ENCODE measurements at places on chromosomes 7 and 10. TPM values are rescaled to one million over a fixed set of nuclear protein-coding genes. Genes with fewer than 3 reads are reported as not detected.

Gene HECTD2
- 3.9 TPM for total RNA-seq

Gene FANK1
- 2.5 TPM for total RNA-seq

Gene NPY
- total RNA-seq: 0.71 TPM

Gene TLX1
- 0.05 TPM for total RNA-seq

Gene OR9A2
- total RNA-seq: not detected

Gene IDI2
- total RNA-seq: not detected

Gene EVX1
- not detected for total RNA-seq

Gene ADIRF
- 23.8 TPM for total RNA-seq

Gene ZNF746
- total RNA-seq: 9.4 TPM

Gene TAF5
- total RNA-seq: 9.4 TPM

GRCh38 chr10:4270116-4270515, 485.1 kb upstream of the KLF6 start:
- DNase-seq: no peak

DNA sequence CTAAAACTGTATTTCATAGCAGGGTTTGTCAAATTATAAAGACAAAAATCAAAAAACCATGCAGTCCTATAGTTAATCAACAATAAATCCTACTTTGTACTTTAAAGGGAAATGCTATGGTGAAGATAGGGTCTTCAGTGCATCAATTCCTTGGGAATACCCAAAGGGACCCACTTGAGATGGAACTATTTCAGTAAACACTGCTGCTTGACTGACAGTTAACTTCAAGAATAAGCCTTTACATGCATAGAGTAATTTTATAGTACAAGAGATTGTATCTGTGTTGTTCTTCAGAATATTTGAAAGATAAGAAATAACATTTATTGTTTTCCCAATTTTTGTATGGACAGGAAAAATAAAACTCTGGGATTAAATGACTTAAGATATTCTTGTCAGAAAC, 1179.6 kb downstream of the CNTNAP2 start:
- no peak for DNase-seq

DNA sequence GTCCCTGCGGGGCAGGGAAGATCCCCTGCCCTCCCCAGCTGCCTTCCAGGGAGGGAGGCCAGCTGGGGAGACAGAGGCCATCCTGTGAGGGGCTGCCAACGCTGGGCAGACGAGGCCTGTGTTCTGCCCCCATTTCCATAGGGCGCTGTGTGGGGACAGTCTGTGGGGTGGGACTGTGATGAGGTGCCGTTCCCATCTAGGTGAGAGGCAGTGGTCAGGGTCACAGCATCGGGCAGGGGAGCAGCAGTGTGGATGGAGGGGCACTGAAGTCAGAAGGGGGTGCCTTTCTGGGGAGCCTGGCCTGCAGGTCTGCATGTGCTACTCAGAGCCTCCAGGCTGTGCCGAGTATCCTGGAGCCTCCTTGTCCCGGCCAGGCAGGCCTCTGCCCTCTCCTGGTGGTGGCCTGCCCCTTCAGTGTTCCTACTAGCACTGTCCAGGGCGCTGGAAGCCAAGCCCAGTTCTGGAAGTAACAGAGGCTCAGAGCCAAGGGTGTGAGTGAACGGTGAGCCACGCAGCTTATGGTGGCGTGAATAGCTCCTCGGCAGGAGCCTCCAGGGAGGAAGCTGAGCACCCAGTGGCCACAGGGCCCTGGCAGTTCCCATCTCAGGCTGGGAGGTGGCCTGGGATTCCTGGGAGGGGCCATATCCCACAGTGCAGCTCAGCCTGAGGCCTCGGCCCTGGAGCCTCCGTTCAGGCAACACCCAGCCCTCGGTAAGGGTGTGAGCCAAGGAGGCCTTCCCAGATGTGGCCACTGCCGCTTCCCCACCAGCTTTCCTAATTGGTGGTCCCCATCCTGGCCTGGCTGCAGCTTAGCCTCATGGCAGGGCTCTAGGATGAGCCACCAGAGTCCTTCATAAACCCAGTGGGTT, 23.3 kb upstream of the CSGALNACT2 start:
- DNase-seq: no peak

DNA sequence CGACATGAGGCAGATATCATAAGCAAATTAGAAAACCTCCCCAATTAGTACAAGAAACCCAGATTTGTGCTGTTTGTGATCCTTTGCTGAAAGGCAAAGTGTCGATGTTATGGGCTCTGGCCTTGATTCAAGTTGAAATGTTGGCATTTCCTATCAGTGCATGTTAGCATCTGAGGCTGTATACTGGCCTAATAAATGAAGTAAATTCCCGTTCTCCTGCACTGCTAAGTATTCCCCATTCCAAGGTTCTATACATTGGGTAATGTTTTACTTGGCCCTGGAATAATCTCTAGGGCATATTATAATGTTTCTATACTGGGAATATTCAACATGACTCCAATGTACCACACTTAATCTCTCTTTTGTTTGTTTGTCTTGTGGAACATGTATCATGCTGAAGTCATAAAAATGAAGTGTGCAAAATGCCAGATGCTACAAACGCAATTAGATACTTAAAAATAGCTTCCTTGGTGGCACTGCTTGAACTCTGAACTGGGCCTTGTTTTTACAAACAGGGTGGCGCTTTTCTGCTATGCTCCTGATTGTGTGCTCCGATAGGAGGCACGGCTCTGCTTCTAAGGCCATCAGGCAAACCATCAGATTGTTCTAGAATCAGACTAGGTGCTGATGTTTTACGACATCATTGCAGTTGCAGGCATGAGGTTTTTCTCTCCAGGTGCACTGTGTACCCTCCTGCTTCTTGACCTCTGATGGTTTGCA, 156.7 kb upstream of the TCF7L2 start:
- DNase-seq: no peak

DNA sequence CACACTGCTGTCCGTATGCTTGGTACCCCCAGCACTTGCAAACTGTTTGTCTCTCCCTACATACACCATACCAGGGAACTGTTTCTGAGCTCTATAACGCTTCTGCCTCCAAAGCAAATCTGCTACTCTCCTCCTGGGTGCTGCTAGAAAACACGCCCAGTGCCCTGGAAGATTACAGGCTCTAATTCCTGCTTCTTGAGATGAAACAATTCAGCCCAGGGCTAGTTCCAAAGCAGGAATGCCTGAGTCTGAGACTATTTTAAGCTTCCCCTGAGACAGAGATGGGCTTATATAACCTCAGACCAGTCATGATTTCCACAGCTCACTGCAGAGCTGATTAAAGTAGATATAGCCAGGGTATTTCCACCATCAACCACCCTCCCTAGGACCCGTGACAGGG, 327.1 kb downstream of the GPR158 start:
- no peak for DNase-seq

DNA sequence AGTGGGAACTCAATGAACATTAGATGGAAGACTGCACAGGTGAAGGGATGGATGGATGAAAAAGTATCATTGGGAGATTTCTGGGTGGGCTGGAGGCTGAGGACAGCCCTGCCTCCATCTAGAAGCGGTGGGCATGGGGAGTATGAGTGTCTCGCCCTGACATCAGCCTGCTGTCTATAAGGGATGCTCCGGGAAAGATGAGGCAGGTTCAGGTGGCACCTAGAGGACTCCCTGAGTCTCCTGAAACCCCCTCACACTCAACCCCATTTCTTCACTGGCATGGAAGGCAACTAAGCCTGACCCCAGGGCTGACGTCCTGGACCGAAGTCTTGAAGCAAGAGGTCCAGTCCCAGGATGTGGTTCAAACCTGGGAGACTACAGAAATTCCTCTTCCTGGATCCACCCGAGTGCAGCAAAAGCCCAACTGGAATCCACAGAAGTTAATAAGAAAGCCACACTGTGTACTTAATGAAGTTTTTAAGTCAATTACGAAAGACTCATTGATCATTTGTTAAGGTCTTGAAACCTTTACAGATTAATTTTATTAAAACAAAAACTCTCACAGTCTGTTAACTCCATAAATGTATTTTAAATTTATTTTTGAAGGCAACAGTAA, 238.8 kb downstream of the EMX2 start:
- no peak for DNase-seq

GRCh38 chr10:32943854-32944661, 14.0 kb downstream of the ITGB1 start:
- DNase-seq: no peak

GRCh38 chr10:129441372-129442009, 25.6 kb upstream of the MGMT start:
- no peak for DNase-seq

- DNase-seq: peak; percentile 26
These were observed 922 bp downstream of the PPA1 start for GRCh38 chr10:70232155-70232858.

DNA sequence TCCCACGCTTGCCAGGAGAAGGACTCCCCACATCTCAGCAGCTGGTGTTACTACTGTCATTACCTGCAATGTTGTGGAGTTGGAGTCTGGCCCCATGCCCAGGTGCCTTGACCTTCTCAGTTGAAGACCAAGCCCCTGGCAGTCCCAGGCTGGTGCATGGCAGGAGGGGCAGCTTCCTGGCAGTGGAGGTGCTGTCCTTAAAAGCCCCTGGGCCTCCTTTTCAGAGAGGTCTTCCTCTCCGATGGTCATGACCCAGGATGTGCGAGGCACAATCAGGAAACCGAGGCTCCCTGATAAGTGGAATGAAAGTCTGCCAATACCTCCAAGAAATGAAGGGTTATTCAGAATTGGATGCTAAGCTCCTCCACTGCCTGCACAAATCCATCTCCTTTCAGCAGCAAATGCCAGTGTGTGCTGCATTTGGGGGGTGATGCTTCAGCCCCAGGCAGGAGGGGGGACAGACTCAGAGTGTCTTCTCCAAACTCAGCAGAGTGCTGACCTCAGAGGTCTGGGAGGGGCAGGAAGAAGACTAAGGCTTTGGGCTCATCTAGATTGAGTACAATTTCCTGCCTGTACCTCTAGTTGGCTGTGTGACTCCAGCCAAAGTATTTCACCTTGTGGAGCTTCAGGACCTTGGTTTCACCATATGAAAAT, 97.0 kb upstream of the DDC start:
- no peak for DNase-seq

DNA sequence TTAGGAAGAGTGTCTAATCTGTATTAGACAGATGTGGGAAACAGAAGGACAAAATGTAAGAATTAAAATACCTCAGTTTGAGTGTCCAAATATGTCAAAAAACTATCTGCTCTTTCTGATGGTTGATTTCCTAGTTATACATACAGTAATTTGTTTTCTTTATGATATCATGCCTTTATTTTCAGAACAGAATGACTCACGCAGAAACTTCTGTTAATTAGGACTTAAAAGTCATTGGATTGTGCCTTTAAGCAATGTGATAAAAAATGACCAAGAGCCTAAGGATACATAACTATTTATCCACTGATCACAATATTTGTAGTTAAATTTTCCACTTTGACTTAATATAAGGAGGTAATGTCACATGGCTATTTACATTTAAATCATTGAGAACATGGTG, 206.7 kb upstream of the PTPRZ1 start:
- DNase-seq: no peak

- no peak for DNase-seq
These were observed 534.1 kb downstream of the ANKRD7 start for GRCh38 chr7:118758582-118758981.

DNA sequence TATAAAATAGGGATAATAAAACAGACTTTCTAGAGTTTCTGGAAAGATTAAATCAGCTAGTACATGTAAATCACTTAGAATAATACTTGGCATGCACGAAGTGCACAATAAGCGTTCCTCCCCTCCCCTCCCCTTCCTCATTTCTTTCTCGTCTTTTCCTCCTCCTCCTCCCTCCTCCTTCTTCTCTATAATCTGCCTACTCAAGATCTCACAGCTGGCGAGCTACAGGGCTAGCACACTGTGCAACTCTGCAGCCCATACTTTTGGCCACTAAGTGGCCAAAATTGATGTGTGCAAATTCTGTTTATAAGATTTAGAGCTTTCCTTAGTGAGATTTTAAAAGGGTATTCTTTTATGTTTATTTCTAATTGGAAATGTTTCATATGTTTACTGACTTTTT, 565.3 kb downstream of the PHTF2 start:
- DNase-seq: no peak

- DNase-seq: no peak
These were observed 311.7 kb upstream of the BMPER start for GRCh38 chr7:33593611-33594010.

GRCh38 chr7:21568762-21569161, 25.9 kb downstream of the DNAH11 start:
- peak; percentile 65 for DNase-seq

DNA sequence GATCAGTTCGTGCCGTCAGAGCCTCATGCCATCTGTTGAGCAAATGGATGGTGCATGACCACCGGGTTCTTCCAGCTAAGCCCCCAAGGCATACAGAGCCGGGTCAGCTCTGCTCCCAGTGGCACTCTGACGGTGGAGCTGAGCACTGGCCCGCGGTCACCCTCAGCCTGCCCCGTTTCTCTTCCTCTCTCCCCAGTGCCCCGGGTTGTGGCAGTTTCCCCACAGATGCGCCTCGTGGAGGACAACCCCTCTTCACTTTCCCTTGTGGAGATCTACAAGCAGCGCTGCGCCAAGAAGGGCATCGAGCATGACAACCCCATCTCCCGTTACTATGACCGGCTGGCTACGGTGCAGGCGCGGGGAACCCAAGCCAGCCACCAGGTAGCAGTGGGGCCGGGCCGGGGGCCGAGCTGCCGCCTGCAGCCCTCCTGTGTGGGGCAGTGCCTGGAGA, 129.9 kb downstream of the TRRAP start:
- no peak for DNase-seq

DNA sequence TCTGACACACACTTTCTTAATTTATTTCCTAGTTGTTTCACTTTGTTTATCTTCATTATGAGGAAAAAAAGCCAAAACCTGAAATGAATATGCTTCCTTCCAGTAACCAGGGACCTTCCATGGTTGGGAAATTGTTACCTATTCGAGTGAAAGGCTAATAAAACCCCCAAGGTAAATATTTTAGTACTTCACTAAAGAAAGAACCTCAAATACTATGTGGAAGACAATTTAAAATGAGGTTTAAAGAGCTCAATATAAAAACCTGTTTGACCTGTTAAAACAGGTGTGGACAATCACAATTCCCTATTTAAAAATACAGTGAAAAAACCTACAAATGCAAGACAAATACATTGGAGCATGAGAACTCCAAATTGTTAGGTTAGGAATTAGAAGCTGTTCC, 192.6 kb downstream of the CFTR start:
- DNase-seq: no peak

DNA sequence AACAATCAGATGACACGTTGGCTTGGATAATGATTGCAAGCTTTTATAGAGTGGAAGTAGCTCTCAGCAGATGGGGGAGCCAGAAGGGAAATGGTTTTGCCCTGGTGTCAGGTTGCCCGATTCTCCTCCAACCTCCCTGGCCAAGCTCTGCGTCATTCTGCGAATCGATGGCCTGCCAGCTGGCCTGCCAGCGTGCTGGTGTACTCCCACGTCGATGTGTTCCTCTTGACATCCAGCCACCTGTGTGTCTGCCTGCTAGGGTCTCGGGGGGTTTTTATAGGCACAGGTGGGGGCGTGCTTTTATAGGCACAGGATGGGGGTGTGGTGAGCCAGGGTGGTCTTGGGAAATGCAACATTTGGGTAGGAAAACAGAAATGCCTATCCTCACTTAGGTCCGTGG, 4.6 kb downstream of the NET1 start:
- no peak for DNase-seq

GRCh38 chr7:36565792-36566356, 158.4 kb downstream of the AOAH start:
- no peak for DNase-seq

GRCh38 chr7:45482451-45482850, 91.7 kb upstream of the ADCY1 start:
- DNase-seq: no peak

- DNase-seq: no peak
These were observed 8.2 kb downstream of the CUTC start for GRCh38 chr10:99740260-99740659.
